ENCODE measurements at places on chromosomes 3 and 15.

GRCh38 chr15:29039466-29040369 is 153.9 kb downstream of the APBA2 start:
- DNase-seq, result no peak

DNA sequence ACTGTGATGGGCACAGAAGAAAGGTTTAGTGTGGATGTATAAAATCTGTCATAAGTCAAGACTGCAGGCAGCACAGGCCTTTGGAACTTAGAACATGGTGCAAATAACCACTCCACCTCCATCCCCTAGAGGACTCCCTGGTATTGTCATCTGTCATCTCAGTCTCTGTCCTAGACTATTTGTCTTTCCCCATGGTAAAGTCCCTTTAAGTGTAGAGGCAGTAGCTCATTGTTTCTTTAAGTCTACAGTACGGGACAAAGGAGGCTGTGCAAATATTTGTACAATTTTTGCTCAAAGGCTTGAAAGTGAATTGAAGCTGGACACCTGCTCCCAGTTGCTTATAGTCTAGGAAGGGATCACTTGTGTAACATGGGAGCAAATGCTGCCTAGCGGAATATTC is 3.2 kb upstream of the PXYLP1 start:
- DNase-seq, result no peak

DNA sequence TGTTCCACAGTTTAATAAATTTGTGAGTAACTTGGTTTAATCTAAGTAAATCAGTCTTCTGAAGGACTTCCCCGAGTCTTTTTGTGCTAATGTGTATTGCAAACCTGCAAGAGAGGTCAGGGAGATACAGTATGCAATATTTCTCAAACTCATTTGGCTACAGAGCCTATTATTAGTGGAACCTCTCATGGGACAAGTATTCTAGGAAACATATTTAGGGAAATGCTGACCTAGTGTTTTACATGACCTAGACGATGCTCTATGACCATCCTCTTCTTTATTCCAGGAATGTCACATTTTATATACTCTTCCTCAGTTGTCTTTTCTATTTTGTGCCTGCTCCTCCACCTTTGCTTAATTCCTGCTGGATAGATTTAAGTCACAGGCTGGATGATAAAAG is 327.8 kb upstream of the TBC1D5 start:
- DNase-seq, result no peak

DNA sequence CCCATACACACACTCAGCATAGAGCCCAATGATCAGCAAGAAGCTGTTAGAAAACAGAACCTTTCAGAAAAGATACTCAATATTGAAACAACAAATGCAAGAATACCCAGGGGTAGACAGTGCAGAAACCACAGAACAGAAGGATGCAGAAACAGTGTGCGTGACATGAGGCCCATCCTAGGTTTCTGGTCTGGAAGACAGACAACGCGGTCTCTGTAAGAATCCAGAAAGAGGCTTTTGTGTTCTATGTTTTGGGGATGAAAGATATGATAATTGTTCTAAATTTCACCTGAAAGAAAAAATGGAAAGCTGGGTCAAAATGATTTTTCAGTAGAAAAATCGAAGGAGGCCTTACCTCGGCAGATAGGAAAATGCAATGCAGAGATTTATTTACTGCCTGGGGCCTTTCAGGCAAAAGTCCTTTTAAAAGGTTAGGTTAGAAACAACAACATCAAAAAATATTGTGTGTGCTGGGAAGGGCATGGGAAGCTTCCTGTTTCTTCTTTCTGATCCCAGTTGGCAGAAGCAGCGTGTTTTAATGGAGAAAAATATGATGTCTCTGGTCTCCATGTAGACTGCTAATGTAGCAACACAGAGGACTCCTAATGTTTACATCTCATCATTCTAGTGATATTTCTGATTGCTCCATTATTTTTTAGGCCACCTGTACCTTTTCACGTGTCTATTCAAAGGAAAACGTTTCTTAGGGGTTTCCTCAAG is 17.0 kb downstream of the SYNM start:
- no peak for DNase-seq

DNA sequence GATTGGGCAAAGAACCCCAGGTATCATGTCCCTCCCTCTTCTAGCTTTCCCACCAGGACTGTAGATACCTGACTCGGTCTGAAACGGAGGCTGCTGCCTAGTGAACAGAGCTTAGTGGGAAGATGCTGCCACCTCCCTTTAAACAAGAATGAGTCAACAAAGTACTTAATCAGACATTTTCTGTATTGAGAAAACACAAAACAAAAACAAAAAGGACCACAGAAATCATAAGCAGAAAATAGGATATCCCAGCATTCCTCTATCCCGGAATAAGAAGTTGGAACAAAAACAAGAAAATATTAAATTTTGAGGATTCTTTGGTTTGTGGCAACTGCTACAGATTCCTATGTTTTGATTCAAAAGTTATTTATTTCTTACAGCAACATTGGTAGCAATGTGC is 51.7 kb upstream of the COL8A1 start:
- no peak for DNase-seq

- no peak for DNase-seq
These were observed 68.7 kb downstream of the GAP43 start for GRCh38 chr3:115691964-115692363.

GRCh38 chr3:18559331-18559842 is 134.2 kb upstream of the SATB1 start:
- DNase-seq, result no peak

GRCh38 chr3:52705438-52705687 is 228 bp downstream of the GLT8D1 start:
- no peak for DNase-seq

DNA sequence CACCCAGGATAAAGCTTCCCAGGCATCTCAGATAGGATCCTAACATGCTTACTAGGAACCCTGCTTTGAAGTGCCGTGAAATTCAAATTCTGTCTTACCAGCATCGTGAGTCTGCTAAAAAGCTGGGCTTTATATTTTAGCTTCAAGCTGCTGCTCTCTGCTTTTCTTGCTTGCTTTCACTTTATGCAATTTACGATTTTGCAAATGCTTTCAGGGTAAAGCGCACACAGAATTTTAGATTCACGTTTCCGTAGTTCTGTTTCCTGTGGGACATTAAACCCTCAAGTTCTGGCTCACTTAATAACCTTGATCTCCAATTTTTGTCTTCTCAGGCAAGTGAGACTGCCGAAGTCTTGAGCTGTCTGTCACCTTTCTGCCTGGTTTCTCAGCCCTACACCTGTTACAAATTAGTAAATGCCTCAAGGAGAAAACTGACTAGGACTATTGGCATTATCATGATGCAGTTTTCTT is 170.5 kb upstream of the TGFBR2 start:
- no peak for DNase-seq

DNA sequence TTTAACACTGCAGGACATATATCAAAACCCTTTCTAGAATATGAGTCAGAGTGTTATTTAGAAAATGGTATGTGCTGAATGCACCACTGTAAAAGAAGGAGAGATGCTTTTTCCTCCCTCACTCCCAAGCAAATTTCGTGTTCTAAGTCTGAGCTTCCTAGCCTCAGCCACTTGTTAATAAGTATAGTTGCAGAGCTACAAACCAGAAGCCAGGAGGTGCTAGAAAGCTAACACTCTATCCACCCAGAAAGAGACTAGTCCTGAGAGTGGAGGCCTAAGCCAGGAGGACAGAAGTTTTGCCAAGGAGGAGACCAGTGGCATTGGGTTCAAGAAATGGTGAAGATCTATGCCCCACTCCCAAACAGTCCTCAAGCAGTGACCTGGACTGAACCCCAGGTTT is 40.5 kb upstream of the GYG1 start:
- DNase-seq, result no peak

GRCh38 chr3:161920196-161920595 is 423.6 kb downstream of the OTOL1 start:
- DNase-seq, result no peak

GRCh38 chr3:113329757-113330156 is 111.5 kb downstream of the CFAP44 start:
- DNase-seq, result no peak

DNA sequence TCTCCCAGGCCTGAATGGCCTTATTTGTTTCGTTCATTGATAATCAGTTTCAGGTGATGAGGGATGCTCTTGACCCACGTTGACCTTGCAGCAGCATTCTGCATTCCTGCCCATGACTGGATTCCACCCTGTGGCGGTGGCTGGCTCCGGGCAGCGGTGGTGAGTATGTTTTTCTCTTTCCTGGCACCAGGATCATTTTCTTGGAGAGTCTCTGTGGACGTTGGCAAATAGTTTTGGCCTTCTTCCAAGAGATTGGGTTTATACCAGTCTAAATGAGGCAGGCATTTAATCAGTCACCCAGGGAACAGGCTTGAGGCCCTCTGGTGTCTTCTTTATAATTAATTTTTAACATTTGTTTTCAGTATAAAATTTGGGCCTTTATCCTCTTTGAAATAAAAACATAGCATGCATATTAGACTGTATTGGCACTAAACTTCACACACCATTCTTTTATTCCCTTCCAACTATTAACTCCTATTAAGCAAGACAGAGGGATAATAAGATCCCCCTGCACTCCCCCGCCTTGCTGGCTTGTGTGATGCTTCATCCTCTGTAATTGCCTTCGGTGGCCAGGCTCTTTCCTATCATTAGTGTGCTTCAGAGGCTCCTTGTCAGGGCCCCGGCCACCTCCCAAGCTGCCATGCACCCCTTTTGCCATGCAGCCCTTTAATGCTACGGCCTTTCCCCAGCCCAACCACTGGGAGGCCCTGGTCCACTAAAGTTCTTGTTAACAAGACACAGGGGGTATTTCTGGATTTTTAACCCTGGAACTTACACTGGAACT is 176.2 kb upstream of the TOPAZ1 start:
- DNase-seq, result no peak

- no peak for DNase-seq
These were observed 7.7 kb downstream of the STOML1 start for GRCh38 chr15:73984208-73984979.

DNA sequence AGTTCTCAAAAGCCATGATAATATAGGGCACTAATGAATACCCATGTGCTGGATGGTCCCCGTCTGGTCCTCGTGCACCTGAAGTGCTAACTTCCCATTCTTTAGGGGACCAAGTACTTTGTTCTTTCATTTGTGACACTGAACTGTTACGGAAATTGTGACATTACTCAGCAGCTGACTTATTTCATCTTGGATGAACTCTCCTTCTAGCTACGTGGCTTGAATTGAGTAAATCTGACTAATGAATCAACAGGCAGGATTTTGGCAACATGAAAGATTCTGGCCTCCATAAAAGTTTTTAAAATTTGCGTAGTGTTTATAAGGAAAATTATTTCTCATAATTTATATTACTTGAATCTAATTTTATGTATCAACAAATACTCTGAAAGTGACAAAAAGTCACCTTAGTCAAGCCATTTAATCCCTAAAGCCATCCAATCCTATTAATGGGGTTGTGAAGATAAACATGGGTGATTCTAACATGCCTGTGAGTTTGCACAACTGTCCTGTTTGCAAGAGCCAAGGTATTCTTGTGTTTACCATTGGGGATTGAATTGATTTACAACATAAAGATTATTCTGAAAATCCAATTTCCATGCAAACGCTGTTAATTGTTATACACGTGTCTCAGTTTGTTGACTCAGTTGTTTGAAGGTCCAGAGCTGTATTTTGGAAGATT is 119.9 kb downstream of the AGBL1 start:
- no peak for DNase-seq

GRCh38 chr15:38354315-38354929 is 99.5 kb upstream of the FAM98B start:
- DNase-seq, result no peak

DNA sequence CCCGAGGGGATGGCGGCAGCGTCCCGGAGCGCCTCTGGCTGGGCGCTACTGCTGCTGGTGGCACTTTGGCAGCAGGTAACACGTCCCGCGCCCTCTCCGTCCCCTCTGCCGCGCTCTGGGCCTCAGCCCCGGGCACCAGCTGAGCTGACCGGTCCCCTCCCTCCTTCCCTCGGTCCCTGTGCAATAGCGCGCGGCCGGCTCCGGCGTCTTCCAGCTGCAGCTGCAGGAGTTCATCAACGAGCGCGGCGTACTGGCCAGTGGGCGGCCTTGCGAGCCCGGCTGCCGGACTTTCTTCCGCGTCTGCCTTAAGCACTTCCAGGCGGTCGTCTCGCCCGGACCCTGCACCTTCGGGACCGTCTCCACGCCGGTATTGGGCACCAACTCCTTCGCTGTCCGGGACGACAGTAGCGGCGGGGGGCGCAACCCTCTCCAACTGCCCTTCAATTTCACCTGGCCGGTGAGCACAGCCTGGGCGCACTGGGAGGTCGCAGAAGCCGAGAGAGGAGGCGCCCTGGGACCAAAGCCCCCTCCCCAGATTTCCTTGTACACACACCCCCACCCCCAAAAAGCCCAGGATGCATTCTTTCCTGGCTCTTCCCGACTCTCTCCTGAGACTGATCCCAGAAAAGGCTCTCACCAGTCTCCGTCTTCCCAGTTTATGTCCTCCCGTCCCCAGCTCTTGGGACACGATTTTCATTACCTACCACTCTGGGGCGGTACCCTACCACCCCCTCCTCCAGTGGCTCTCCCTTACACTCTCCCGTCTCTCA is 705 bp downstream of the DLL4 start:
- no peak for DNase-seq

DNA sequence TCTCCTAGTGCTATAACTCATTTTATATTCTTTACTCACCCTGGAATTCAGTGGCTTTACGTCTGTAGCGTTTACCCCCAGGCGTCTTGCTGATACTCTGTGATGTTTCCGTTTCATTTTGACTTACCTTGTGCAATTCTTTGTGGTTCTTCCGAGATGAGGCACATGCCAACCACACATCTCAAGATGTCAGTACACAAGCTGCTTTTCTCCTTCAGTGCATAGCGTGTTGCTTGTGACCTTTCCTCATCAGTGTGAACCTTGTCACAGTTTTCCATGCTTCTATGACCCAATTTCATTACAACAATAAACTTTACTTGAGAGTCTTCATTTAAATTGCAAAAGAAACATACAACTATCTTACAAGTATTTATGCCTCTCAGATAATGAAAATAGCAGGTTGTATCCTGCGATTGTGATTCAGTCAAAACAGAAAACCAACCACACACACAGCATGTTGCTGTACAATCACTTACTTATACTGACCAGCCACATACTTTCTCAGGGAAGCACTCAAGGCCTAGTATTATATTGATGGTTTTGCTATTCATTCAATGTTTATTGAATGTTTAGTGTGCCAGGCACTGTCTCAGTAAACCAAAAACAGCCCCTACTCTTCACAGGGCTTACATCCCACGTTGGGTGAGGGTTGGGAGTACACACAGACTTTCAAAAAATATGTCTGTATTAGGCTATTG is 4.6 kb upstream of the TBL1XR1 start:
- DNase-seq, result no peak

GRCh38 chr3:133271042-133271441 is 128.8 kb upstream of the BFSP2 start:
- DNase-seq, result no peak

DNA sequence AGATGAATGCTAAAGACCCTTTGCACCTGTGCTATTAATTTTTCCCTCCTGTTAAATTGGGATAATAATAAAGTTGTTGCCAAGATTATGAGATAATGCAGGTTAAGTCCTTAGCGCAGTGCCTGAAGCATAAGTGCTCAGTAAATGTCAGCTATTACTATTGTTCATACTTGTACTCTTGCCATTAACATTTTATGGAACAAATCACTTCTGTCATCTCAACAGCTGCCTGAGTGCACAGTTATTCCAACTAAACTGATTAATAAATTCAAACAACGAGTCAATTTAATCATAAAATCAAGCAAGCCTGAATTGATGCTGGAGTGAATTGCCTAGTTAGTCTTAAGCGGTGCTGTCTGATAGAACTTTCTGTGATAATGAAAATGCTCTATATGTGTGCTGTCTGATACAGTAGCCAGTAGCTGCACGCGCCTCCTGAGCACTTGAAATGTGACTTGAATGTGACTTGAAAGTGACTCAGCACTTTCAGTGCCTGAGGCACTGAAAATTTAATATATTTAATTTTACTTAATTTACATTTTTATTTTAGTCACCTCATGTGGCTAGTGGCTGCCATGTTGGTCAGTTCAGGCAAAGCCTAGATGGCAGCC is 198.7 kb upstream of the PFN2 start:
- DNase-seq, result no peak
